NCI-H226 (cell line): ENCODE measurements at places on chromosomes 2 and 18.

GRCh38 chr2:1937066-1937465 is 192.8 kb upstream of the PXDN start:
- DNase-seq: no peak

- DNase-seq: no peak
Observed at GRCh38 chr2:54853616-54854310, 130.3 kb downstream of the EML6 start.

DNA sequence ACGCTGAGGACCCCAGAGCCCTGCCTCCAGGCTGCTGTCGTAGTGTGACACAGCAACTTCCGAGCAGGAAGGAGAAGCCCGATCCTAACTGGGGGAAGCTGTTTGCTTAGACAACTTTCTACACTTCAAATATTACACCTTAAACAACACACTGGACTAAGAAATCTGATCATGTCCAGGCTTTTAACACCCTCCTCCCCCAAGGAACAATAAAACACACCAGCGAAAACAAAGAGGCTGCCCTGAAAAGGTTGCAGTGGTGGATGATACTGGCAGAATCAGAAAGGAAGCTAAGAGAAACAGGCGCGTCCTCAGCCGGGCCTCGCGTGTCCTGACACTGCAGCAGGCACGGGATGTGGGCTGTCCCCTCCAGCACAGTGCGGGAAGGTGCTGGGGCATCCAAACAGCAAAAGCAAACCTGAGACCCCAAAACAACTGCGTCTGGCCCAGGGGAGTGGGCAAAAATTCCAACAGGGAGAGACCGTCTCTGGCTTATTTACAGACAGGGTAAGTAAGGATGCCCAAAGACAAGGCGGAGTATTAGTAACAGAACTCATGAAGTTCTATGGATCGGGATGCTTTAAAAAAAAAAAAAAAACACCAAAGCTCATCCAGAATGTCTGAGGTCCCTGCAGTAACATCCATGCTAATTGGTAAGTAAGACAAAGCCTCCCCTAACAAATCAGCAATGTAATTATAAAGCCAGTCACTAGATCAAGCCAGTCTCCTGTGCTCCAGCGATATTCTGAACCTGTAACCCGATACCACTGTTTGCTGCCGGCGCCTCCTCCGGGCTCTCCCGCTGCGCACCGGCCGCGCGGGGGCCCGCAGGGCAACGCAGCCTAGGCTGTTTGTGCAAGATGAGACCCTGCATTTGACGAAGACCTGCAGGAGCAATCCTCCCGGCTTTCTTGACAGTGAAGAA is 9.0 kb downstream of the SERTAD2 start:
- peak; percentile 47 for DNase-seq

GRCh38 chr18:8303151-8303755 is 306.0 kb upstream of the RAB12 start:
- DNase-seq: no peak

GRCh38 chr2:30732876-30733275 is 74.4 kb downstream of the CAPN13 start:
- DNase-seq: no peak

DNA sequence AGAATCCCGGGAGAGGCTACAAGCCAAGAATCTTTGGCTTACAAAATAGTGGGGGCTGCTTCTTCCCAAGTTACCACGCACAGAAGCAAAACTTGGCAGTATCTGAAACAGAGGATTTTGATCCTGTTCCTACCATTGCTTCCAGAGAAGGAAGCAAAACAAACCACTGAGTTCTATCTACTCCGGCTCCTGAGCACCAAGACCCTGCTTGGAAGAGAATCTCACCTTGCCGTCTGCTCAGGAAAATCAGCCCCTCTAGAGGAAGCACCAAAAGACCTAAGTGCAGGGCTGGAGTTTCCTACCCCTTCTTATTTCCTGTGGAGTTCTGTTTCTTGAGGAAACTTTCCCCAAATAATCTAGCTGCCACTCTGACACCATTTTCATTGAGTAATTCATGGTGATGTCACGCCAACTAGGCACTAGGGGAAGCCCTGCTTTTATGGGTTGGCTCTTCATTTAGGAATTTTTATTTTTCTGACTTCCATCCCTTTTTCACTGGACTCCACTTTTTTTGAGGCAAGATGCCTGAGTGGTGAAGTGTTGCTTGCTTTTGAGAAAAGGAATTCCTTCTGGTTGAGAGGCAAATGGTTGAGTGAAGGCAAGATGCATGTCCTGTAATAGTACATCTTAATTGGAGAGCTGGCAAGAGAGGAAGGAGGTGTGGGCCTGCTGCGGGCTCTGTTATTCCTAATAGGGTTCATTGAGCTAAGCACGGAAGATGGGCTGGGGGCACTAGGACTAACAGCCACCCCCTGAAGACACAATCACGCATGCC is 36.8 kb upstream of the EML4 start:
- peak; percentile 86 for DNase-seq

DNA sequence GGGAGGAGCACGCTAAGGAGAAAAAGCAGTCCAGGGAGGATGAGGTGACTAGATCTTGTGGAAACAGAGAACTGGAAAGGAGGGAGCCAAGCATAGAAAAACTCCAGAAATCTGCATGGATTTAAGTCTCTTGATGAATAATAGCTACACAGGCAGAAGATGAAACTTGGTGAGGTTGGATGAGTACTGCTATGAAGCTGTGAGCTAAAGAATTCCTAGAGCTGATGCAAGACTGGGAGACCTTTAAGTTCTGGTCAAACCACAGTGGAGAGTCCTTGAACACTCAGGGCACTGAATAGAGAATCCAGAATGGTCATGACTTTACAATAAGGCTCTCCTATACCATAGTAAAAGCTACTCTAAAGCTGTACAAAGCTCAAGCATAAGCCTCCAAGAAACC is 18.4 kb upstream of the PIEZO2 start:
- no peak for DNase-seq

DNA sequence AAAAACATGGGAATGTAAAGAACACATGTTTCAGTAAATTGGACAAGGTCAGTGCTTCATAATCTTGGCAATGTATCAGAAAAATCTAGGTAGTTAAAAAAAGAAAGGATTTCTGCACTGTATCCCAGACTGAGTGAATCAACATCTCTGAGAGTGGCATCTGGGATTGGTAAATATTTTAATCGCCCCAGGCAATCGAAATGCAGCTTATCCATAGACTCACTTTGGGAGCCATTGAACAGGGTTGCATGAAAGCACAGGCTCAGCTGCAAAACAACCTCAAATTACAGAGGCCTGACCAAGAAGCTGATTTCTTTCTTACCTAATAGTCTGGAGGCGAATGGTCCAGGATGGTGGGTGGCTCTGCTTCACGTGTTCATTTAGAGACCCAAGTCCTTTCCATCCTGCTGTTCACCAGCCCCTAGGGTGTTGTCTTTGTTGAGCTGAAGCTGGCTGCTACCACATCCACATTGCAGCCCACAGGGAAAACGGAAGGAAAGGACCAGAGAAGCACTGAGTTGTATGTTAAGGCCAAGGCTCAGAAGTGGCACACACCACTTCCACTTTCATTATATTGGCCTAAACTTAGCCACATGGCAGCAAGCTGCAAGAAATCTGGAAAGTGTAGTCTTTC is 59.0 kb downstream of the MOGAT1 start:
- no peak for DNase-seq

DNA sequence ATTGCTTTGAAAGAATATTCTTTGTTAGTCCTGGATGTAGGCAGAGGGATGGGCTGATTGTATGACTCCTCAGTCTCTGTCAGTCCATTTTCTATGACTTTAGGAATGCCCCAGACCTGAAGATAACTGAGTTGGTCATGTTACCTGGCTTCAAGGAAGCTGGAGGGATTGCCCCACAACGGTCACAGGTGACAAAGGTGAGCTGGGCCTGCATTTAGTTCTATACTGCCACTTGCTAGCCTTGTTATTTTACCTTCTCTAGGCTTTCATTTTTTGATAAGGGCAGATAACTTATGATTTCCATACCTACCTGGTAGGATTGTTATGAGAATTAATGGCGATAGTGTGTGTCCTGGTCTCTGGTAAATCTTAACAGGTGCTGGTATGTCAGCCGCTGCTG is 260.1 kb downstream of the PRKCE start:
- no peak for DNase-seq

GRCh38 chr2:170277951-170278350 is 100.0 kb downstream of the MYO3B start:
- no peak for DNase-seq

DNA sequence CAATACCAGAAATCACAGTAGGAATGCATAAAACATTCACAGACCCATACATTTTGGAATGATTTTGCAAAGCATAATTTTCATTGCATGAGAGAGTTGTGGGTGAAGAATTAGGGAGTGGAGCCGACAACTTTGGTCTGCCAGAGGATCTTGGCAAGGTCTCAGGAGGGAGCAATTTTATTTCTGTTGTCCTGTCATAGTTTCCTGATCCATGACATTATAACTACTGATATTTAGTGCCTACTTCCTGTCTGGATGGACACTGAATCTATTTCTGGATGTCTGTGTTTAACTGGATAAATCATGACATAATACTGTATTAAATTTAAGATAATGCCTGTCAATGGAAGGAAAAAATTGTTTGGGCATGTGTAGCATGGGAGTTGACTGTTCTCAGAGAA is 2.4 kb downstream of the ITGA4 start:
- no peak for DNase-seq

DNA sequence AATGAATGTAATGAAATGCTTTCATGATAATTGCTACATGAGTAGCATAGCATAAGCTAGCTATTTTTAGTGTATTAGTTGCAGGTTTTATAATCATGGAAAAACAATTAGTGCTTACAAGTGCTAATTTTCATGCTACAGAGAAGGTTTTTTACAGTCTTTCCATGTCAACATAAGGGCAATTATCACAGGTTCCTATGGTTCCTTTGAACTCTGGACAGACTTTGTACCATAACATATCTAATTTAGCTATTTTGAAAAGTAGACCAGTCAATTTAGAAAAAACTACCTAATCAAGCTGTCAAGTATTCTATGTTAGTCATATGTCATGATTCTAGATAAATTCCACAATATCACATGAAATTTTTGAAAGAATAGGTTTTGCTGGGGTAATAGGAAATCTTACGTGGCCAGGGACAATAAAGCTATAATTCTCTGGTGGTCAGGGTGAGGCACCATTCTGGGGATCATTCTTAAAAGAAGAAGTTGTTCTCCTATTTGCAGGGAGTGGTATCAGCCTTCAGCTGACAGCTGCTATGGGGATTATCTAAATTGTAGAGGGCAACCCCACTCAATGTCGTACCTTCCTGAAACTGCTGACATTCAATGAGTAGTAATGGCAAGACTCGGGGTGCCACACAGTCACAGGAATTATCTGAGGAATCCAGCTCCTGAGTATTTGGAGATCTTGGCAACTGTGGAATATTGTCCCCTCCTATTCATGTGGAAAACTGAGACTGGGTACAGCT is 724.0 kb upstream of the LINC00305 start:
- DNase-seq: no peak

- no peak for DNase-seq
Observed at GRCh38 chr2:126707941-126708340, 52.0 kb downstream of the GYPC start.

DNA sequence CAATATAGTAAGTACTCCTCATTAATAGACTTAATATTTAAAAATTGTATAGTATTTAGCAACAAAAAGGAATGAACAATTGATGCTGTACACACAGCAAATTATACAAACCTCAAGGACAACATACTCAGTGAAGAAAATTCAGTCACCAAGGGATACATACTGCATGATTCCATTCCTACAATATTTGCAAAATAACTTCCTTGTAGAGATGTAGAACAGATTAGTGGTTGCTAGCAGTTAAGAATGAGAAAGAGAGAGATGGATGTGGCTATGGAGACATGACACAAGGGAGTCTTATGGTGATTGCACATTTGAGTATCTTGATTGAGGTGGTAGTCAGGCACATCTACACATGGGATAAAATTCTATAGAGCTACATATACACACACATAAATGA is 26.0 kb downstream of the COL3A1 start:
- DNase-seq: no peak

- no peak for DNase-seq
Observed at GRCh38 chr18:55743736-55744135, 155.7 kb upstream of the TCF4 start.

DNA sequence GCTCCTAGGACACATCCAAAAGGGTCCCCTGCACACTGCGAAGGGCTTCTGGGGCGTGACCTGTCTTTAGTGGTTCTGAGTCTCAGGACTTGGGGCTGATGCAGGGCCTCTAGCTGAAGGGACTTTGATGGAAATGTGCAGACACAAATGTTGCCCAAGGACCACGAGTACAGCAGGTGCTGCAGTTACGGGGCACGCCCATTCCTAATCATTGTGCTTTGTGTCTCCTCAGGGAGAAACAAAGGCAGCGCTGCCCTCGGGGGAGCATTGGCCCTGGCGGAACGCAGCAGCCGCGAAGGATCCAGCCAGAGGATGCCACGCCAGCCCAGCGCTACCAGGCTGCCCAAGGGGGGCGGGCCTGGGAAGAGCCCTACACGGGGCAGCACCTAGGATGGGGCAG is 8.0 kb downstream of the TUBA3E start:
- DNase-seq: no peak

DNA sequence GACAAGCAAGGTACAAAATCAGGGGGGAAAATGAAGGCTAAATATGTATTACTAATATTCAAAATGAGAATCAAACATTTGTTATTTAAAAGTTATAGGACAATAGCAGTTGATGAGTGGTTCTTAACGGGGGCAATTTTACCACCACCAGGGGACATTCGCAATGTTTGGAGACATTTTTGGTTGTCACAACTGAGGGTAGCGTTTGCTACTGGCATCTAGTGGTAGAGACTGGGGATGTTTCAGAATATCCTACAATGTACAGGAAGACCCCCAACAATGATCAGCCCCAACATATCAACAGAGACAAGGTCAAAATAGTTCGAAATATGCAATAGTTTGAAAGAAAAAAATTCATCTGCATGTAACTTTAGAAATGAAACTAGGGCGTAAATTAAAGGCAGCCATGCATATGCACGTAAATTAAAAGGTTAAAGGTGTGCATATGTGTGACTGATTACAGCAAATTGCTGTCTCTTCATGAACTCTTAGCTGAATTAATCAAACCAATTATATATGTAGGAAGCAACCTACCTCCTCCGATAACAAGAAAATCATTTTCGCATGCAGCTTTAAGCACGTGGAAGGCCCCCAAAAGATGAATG is 61.2 kb upstream of the CUL3 start:
- DNase-seq: no peak

DNA sequence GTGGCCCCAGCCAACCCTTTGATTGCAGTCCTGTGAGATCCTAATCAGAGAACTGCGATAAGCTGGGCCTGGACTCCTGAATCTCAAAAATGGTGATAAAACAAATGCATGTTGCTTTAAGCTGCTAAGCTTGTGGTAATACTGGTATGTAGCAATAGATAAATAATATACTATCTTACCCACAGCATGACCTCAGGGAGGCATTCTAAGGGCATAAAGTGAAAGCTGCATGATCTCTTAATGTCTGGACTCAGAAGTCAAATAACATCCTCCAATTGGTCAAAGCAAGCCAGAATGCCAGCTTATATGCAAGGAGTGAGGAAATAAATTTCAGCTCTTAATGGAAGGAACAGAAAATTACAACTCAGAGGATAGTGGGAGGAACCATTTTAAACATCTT is 246.1 kb downstream of the FSIP2 start:
- peak; percentile 80 for DNase-seq
